ENCODE measurements at places on chromosomes 1 and 21. TPM values are rescaled to one million over a fixed set of nuclear protein-coding genes. Genes with fewer than 3 reads are reported as not detected.

Gene FCMR
- total RNA-seq, result 252 TPM

GRCh38 chr21:15353546-15353945 lies 288.7 kb upstream of the NRIP1 start:
- no peak overlapping the region for H3K4me3 ChIP-seq
- no peak overlapping the region for H3K27ac ChIP-seq
- no peaks in the 10 kb centered on the region for H3K27me3 ChIP-seq

DNA sequence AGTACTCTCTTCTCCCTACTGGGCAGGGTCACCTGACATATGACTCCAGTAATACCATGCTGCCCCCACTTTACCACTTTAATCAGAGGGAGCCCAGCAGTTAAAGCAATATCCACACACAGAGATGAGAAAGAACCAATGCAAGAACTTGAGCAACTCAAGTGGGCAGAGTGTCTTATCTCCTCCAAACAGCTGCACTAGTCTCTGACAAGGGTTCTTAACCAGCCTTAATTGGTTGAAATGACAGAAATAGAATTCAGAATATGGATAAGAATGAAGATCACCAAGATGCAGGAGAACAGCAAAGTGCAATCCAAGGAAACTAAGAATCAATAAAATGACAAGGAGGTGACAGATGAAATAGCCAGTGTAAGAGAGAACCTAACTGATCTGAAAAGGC lies 91.0 kb downstream of the KCNT2 start:
- H3K27ac ChIP-seq, result no peak overlapping the region
- no peak overlapping the region for H3K4me3 ChIP-seq
- no peaks in the 10 kb centered on the region for H3K36me3 ChIP-seq
- DNase-seq, result no peak

DNA sequence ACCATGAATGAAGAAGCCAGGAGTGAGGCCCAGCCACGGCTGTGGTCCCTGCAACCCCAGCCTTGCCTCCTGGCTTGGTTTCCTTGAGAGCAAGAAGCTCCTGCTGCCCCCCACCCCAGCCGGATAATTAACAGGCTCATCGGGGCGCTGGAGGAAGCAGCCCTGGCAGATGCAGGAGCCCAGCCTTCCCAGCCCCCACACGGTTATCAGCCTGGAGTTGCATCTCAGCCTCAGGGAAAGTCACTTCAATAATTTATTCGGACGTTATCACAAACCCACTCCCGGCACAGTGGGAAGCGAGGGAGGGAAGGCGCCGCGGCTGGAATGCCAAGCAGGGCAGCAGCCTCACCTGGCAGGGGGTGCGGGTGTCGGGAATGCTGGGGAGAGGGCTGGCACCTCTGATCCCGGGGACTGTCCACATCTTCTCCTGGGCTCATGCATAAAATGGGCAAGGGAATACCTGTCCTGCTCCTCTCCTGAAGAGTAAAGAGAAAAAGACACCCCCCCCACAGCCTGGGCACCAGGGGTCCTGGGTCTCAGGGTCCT lies 43.3 kb upstream of the LRP8 start:
- DNase-seq, result peak; percentile 63
- H3K36me3 ChIP-seq, result no peaks in the 10 kb centered on the region
- no peak overlapping the region for H3K4me3 ChIP-seq
- H3K27me3 ChIP-seq, result no peaks in the 10 kb centered on the region
- H3K4me1 ChIP-seq, result peaks cover 20% of the 10 kb centered on the region
- H3K27ac ChIP-seq, result no peak overlapping the region

Gene PTGFR
- 0.30 TPM for total RNA-seq
